ENCODE measurements at places on chromosomes 5 and 9. TPM values are rescaled to one million over a fixed set of nuclear protein-coding genes. Genes with fewer than 3 reads are reported as not detected.
A peak's percentile ranks its signal among the peaks of the same experiment; 100 is the strongest.

DNA sequence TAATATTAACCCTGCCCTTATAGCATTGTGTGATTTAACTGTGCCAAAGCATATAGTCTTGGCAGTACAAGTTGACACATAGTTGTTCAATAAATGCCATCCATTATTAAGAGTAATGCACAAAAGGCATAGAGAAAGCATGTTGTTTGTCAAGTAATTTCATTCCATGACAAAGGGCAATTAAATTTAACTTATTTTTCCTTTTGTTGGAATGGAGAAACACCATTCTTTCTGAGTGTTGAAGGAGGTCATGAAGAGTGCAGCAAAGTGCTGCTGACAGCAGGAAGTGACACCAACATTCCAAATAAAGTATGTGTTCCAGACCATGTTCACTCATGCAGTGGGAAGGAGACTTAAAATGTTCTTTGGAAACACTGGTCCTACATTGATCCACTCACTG lies 29.1 kb downstream of the ANKDD1B start:
- DNase-seq, result peak; percentile 68

GRCh38 chr5:74141053-74141452 lies 499.5 kb downstream of the ENC1 start:
- no peak for DNase-seq

GRCh38 chr5:84255315-84255714 lies 129.4 kb downstream of the EDIL3 start:
- DNase-seq, result no peak

DNA sequence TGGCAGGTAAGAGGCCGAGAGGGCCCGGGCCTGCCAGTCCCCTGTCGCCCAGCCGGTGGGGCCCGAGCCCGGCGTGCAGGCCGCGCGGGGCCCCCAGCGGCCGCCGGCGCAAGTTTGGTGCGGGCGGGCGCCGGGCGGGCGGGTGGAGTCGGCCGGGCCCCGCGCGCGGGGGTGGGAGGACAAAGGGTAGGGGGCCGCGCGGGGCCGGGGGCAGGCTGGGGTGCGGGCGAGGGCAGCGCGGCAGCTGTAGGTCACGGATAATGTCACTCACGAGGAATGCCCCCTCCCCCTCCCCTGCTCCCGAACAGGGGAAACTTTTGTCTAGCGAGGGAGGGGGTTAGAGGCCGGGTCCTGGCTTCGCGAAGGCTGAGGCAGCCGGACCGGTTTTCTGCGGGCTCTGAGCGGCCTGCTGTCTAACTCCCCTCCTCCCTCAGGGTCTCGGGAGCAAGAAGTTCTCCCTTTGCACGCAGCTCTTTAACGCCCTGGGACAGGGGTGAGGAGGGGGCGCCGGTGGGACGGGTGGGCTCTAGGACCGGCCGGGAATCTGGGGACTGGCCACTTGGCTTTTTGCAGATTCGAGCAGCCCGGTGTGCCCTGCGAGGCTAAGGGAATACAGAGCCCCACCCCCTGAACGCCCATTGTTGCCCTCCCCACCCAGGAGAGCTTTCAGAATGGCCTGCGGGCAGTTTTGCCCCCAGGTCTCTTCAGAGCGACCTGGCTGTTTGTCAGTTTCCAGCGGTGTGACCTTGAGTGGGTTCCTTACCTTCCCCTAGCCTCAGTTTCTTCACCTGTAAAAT lies 21.3 kb upstream of the NDST1 start:
- DNase-seq, result no peak

GRCh38 chr5:139105621-139106071 lies 92.5 kb downstream of the SIL1 start:
- no peak for DNase-seq

FOXD4L5 gene
- total RNA-seq, result not detected

IGFBPL1 gene
- total RNA-seq, result 0.35 TPM

DNA sequence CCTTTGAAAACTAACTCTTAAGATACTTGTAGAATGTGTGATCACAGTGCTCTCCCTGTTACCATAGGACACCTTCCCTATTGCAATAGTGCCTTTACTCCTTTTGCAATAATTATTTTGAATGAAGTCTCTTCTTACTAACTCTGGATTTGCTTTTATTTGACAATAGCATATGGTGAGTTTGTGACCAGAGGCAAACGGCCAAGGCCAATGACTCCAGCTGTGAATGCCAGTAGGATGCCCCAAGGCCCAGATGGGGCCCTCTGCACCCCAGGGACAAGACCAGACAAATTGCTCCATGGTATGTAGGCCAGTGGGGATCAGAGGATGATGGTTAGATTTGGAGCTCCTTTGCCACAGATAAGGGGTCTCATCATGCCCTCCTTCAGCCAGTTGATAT lies 116.9 kb downstream of the NPR3 start:
- no peak for DNase-seq

DNA sequence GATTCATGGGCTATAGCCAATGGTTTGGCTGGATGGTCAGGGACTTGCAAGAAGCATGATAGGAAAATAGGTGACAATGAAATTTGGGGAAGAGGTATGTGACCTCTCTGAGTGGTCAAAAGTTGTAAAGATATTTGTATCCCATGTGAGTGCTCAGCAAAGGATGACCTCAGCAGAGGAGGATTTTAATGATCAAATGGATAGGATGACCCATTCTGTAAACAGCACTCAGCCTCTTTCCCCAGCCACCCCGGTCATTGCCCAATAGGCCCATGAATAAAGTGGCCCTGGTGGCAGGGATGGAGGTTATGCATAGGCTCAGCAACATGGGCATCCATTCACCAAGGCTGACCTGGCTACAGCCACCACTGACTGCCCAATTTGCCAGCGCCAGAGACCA lies 138.4 kb upstream of the SPDL1 start:
- no peak for DNase-seq

NR5A1 gene
- not detected for total RNA-seq

INSL6 gene
- not detected for total RNA-seq

DNA sequence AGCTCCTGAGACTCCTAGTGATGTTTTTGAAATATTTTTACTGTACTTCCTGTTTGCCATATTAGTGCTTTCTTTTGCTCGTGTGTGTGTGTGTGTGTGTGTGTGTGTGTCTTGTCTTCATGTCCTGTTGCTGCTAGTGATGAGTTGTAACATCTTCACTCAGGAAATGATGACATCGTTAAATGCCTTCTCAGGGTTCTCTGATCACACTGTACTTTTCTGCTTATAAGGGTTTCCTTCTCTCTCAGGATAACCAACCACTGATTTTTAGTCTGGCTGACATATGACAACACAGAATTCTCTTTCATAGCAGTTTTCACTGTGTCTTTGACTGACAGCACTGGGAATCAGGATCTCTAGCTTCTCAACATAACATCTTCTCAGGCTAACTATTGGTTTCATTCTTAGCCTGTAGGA lies 16.1 kb downstream of the SV2C start:
- DNase-seq, result no peak

SPATA31E1 gene
- not detected for total RNA-seq

DNA sequence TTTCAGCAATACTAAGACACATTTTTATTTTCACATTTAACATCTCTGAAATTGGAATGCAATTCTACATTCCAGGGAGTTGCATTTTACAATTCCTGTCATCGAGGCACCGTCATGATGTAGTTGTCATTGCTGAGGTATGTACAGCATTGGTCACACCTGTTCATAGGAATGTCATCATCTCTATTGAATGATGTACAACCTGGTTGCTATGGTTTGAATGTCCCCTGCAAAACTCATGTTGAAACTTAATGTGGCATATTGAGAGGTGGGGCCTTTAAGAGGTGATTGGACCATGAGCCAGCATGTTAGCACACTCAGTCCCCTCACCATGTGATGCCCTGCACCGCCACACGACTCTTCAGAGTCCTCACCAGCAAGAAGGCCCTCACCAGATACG lies 103.1 kb downstream of the CEMIP2 start:
- no peak for DNase-seq

TNC gene
- total RNA-seq, result 27.0 TPM

DNA sequence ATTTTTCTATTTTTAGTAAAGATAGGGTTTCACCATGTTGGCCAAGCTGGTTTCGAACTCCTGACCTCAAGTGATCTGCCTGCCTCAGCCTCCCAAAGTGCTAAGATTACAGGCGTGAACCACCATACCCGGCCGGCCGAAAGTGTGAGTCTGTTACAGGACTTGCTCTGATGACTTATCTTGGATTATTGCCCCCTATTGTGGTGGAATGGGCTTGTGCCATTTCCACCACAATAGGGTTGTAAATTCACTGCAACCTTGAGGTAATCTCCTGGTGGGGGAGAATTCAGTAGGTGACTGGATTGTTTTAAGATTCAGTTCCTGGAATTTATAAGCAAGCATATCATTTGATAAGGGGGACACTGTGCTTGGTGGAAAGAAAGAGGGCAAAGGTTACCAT lies 15.0 kb upstream of the HMGCR start:
- no peak for DNase-seq

PHAX gene
- total RNA-seq, result 43.6 TPM

GRCh38 chr9:127762111-127762676 lies 16.3 kb downstream of the SH2D3C start:
- no peak for DNase-seq

DNA sequence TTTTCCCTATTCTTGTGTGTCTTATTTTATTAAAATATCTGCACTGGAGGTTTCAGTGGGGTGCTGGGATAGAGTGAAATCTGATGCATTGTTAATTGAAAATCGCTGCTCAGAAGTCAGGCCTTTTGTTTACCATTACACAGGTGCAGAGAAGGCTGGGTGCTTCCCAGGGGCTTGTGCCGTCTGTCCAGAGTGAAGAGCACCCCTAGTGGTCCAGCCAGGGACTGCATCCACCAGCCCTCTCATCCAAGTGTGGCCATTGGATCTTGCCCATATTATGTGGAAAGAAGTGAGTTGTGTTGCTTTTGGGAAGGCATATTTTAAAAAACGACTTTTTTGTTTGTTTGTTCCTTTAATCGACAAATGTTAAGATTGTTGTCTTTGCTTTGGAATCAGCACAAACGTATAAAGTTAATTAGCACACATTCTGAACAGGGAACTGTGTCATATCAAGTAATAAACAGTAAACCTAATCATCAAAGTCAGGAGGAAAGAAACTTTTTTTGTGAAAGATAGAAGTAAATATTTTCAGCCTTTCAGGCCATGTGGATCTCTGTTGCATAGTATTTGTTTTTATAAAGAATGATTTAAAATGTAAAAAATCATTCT lies 315.6 kb downstream of the MTRR start:
- no peak for DNase-seq

ANKHD1 gene
- total RNA-seq, result 59.7 TPM

DNA sequence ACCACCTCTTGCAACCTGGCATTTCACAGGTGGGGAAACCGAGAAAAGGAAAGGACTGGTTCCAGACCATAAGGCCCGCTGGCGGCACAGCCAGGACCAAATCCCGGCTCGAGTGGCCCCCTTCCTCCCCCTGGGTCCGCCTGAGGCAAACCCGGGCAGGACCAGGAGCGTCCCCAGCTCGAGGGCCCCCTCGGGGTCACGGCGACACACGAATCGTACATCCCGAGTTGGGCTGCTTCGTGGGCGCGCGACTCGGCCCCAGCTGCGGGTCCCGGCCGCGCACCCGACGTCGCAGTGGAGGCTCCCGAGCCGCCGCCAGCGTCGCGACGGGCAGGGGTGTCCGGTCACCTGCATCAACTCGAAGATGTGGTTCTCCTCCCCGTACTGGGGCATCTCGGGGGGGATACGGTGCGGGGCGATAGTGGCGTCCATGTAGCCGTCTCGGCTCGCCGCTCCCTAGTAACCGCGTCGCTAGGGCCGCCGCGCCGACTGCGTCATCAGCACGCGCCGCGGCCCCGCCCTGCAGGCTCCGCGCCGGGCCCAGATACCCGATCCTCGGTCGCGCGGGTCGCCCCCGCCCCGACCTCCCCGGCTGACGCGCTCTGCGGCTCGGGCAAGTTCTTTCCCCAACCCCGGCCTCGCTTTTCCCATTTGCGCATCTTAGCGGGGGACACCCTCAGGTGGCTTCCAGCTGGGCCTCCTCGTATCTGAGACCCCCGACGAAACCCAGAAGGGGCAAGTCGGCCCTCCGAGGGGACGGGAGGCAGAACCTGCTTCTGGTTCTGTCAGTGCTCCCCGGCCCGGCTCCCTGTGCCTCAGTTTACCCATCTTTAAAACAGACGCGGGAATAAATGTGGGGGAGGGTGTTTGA lies at the start of gene AK8:
Gene AK8 (minus strand): TSS at position 461 of the 871 bp plus-strand sequence. CDS start 29 bp downstream, at position 432.
- no peak for DNase-seq

DNA sequence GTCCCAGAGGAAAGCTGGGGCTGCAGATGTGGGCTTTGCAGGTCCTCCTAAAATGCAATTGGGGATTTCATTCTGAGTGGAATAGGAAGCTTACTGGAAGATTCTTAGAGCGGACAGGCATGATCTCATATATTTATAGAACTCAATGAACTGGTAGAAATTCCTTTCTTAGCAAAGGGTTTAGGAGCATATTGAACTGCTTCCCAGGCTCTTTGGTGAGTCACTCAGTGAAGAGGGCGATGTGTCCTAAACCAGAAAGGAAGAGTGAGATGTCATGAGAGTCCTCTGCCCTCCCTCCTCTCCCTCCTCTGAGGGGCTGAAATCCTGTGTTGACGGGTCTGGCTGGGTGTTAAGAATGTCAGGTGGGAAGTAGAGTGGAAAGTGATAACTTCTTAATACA lies 26.3 kb upstream of the SEMA6A start:
- no peak for DNase-seq

Measured in glomerular endothelial cell (primary cell).